ENCODE measurements at places on chromosomes 3 and 15.
A peak's percentile ranks its signal among the peaks of the same experiment; 100 is the strongest.

GRCh38 chr3:130374908-130375307 lies 29.4 kb downstream of the COL6A5 start:
- no peak for DNase-seq

DNA sequence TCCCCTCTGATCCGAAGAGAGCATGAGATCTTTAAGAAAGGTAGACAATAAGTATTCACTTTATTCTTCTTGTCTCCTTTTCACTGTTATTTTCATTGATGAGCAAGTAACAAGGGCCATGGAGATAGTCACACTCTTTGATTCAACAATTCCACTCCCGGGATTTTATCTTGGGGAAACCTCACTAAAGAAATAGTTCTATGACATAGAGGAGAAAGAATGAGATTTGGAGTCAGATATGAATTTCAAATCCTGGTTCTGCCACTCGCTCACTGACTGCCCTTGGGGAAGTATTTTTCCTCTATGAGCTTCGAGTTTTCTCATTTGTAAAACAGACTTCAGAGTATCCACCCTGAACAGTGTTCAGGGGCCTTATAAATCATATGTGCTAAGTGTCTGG lies 514.6 kb downstream of the NLGN1 start:
- DNase-seq, result no peak

GRCh38 chr3:9828801-9829755 lies 14.7 kb downstream of the RPUSD3 start:
- no peak for DNase-seq

DNA sequence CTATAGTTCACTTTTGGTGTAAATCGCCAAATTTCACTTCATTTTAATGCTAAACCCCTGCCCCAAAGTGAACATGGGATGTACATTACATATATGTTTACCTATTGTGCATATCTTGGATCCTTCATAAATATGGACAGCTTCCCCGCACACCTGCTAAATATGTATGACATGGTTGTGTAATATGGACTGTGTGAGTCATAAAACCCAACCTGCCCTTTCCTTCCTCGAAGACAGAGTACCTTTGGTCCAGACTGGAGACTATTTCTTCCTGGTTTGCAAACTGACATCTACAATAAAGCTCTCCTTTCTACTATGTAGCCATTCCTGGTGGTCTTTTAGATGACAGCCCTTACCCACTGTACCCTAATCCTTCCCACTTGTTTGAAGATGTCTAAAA lies 12.4 kb downstream of the ACTC1 start:
- DNase-seq, result no peak

- DNase-seq, result no peak
Measured at GRCh38 chr3:66106788-66107187, 68.1 kb upstream of the MAGI1 start.

- DNase-seq, result no peak
Measured at GRCh38 chr15:82838096-82838735, 28.8 kb downstream of the WHAMM start.

DNA sequence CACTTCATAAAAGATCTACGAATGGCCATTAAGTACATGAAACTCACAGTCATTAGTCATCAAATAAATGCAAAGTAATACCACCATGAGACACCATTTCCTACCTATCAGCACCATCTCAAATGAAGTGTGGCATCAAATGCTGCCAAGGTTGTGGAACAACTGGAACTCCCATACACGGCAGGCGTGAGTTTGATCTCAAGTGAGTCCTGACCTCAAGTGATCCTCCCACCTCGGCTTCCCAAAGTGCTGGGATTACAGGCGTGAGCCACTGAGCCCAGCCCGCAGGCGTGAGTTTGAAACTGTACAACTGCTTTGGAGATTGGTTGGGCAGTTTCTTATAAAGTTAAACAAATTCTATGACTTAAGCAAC lies 28.8 kb upstream of the HDAC11 start:
- DNase-seq, result no peak

- no peak for DNase-seq
Measured at GRCh38 chr3:196996454-196997265, 28.0 kb upstream of the PIGZ start.

DNA sequence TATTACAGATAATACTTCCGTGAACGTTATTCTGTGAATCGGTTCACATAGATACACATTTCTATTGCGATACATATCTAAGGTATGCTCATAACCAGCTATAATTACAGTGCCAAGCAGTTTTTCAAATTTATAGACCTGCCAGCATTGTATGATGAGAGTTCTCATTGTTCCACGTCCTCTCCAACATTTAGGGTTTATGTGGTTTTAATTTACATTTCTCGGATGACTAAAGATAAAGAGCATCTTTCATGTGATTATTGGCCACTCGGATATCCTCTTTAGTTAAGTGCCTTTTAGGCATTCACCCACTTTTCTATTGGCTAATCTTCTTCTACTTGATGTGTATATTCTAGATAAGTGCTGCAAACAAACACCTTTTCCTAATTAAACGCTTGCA lies 134.7 kb upstream of the CCDC54 start:
- no peak for DNase-seq

GRCh38 chr3:129837065-129837642 lies 56.4 kb downstream of the TMCC1 start:
- DNase-seq, result no peak

DNA sequence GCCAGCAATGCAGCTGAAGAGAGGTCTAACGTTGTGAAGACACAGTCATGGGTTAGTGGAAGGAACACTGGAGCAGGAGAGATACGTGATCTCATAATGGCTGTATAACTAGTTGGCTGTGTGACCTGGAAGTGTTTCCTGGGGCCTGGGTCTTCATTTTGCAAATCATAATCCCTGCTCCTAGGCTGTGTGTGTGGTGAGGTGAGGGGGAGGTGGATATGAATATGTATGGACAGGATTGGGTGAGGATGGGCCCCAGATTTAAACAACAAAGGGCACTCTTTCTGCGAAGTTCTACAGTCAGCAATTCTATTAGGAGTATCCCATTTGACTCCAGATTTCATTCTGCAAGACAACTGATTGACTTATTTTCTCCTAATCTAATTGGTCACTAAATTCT lies 41.3 kb downstream of the ANKRD28 start:
- no peak for DNase-seq

GRCh38 chr3:120059081-120059864 lies 35.0 kb downstream of the GSK3B start:
- no peak for DNase-seq

- no peak for DNase-seq
Measured at GRCh38 chr3:52198643-52199608, 966 bp downstream of the ALAS1 start.

DNA sequence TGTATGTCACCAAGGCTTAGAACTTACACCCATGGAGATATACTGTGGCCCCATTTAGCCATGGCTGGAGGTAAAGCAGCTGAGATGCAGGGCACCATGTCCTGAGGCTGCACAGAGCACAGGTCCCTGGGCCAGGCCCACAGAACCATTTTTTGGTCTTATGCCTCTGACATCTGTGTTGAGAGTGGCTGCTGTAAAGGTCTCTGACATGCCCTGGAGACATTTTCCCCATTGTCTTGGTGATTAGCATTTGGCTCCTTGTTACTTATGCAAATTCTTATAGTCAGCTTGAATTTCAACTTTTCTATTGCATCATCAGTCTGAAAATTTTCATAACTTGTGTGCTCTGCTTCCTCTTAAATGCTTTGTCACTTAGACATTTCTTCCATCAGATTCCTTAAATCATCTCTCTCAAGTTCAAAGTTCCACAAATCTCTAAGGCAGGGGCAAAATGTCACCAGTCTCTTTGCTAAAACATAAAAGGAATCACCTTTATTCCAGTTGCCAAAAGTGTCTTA lies 701.3 kb downstream of the EPHA3 start:
- DNase-seq, result no peak

- DNase-seq, result no peak
Measured at GRCh38 chr3:194354315-194354714, 3.2 kb upstream of the CPN2 start.

GRCh38 chr15:88255484-88256278 lies 858 bp downstream of the NTRK3 start:
- DNase-seq, result peak; percentile 71
